T-cell (primary cell): ENCODE measurements at places on chromosomes 5 and 9. TPM values are rescaled to one million over a fixed set of nuclear protein-coding genes. Genes with fewer than 3 reads are reported as not detected.

DNA sequence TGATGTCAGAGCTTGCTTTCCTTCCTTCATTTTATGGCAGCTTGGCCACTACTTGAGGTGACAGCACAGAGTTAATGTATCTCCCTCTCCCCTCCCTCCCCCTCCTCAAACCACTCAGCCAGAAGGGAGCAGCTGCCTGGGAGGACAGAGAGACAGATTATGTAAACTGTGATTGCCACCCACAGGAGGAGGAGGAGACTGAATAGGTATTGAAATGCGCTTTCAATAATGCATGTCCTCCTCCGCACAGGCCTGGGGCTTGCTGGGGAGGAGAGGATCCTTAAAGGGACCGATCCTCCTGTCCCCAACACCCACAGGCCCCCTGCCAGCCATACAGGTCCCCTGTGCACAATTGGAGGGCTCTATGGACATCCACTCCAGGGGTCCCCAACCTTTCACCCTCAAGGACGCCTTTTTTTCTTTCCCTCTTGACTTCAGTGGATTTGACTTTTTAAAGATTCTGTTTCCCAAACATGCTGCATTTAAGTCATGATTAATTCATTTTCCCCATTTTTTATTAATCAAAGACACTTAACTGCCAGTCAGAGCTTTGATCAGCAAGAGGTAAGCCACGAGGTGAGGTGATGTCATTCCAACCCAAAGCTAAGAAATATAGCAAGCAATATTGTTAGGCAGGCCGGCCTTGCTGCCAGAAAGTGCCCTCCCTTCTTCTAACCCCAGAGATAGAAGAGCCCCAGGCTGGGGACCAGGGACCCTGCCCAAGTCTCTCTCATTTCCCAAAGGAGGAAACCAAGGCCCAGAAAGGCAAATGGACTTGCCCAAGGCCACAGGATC, 47.5 kb upstream of the CPLX2 start:
- DNase-seq, result no peak
- no peaks in the 10 kb centered on the region for H3K27me3 ChIP-seq
- H3K4me3 ChIP-seq, result no peak overlapping the region
- H3K4me1 ChIP-seq, result no peaks in the 10 kb centered on the region
- H3K27ac ChIP-seq, result no peak overlapping the region

DNA sequence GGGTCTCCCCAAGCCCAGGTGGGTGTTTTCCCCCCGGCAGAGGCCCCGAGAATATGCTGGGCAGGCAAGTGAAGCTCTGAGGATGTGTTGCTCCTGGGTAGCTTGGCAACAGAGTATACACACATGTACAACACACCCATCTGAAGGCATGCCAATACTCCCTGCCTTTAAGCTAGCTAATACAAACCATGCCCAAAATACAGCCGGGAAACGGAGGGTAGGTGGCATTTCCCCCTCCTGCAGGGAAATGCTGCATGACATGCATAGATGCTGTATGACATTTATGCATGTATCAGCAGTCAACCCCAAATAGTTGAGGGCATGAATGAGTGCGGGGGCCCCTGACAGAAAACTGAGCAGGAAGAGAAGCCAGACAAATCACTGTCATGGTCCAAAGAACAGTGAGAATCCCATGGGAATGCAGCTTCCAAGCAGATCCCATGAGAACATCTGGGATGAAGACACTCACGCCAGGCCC, 614.1 kb downstream of the EBF1 start:
- DNase-seq, result no peak
- H3K4me1 ChIP-seq, result peaks cover 5% of the 10 kb centered on the region
- peaks cover 5% of the 10 kb centered on the region for H3K27me3 ChIP-seq
- no peaks in the 10 kb centered on the region for H3K36me3 ChIP-seq

SLC1A3 gene
- 0.23 TPM for total RNA-seq

DNA sequence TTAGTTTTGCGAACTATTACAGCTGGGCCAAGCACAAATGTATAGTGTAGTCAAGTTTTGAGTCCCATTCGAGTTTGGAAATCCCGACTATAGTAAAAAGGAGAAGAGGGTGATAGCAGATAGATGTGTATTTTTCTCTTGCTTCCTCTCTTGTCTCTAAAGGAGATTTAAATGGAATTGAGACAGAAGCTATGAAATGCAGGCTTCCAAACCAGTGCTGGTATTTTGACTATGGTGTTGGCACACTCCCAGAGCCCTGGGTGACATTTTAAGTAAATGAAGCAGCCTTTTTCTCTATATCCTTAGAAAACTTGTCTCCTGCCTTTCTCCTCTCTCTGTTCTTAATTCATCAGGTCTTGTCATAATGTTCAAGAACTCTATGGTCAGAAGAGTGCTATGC, 17.7 kb upstream of the AUH start:
- H3K27ac ChIP-seq, result no peak overlapping the region
- peaks cover 3% of the 10 kb centered on the region for H3K27me3 ChIP-seq
- no peak for DNase-seq
- no peaks in the 10 kb centered on the region for H3K36me3 ChIP-seq

- no peak overlapping the region for H3K4me3 ChIP-seq
- no peak for DNase-seq
- H3K36me3 ChIP-seq, result peaks cover 100% of the 10 kb centered on the region
- no peaks in the 10 kb centered on the region for H3K4me1 ChIP-seq
- no peak overlapping the region for H3K27ac ChIP-seq
- no peaks in the 10 kb centered on the region for H3K27me3 ChIP-seq
These were observed 26.2 kb upstream of the TNIP1 start for GRCh38 chr5:151107084-151107483.

TMOD1 gene
- total RNA-seq, result 1.3 TPM

DNA sequence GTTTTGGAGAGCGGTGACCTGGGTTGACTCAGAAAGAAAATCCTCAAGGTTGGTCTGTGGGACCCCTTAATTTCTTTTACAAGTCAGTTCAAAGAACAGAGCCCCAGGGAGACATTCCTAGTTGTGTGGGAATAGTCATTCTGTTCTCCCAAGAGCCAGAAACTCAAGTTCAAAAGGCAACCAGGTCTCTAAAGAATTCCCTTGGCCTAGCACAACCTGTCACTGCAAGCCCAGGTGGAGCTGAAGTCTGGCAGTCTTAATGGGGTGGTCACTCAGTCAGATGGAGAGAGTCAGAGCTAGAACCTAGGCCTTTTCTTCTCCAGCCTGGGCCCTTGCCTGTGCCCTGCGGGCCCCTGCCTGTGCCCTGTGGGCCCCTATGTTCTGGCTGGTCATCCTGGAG, 37.5 kb upstream of the CDKN2AIPNL start:
- no peaks in the 10 kb centered on the region for H3K36me3 ChIP-seq
- no peak overlapping the region for H3K4me3 ChIP-seq
- no peak overlapping the region for H3K27ac ChIP-seq
- no peaks in the 10 kb centered on the region for H3K4me1 ChIP-seq
- H3K27me3 ChIP-seq, result no peaks in the 10 kb centered on the region

DNA sequence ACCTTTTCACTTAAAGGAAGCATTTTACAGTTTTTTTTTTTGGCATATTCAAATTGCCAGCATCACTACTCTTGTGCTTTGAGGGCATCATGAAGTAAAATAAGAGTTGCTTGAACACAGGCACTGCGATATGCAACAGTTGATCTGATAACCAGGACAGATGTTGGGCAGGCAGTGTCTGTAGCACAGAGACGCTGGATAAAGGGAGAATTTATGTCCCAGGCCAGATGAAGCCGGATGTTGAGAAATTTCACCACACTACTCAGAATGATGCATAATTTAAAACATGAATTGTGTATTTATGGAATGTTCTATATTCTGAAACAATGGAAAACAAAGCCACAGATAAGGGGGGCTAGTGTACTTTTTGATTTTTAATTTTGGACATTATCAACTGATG, 71.4 kb downstream of the SLC12A2 start:
- H3K36me3 ChIP-seq, result peaks cover 2% of the 10 kb centered on the region
- DNase-seq, result no peak
- no peaks in the 10 kb centered on the region for H3K4me1 ChIP-seq
- no peak overlapping the region for H3K4me3 ChIP-seq
- no peak overlapping the region for H3K27ac ChIP-seq

LOX gene
- total RNA-seq, result 0.20 TPM

DNA sequence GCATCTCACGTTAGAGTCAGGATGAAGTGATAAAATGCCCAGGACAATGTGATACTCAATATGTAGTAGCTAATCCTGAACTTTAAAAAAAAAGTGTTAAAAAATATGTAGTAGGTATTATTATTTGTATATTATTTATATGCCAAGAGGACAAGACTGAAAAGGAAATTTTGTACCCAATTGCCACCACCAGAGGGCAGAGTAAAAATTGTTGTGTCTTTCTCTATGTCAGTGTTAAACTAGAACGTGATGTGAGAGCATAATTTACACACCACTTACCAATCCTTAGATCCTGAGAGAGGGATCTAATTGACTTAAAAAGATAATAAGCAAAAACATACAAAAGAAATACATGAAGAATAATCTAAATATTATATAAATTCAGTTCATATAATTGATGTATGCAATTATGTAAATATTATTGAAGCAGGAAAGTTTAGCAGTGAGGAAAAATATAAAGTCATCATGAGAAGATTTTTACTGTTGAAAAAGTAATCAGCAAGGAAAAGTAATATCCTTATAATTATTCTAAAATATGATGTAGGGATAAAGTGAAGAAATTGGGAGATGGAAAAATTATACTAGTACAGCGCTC, 288.9 kb downstream of the RAB3C start:
- H3K4me1 ChIP-seq, result no peaks in the 10 kb centered on the region
- no peak overlapping the region for H3K4me3 ChIP-seq
- no peak for DNase-seq
- H3K27ac ChIP-seq, result no peak overlapping the region

DNA sequence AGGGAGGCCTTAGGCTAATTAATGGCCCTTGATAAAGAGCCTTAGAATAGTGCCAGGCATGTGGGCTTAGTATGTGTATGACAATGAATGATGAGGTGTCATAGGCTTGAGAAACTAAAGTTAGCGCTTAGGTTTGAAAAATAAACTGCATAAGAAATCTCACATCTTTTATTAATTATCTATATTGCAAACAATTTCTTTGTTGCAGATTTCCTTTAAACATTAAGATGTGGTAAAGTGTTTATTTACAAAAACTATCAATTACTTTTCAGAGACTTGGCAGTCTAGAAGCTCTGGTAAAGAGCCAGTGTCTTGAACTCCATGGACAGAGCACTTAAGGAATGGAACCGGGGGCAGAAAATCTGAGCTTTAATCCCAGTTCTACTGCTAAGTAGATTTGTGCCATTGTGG, 23.1 kb downstream of the MAP1B start:
- H3K4me3 ChIP-seq, result no peak overlapping the region
- no peaks in the 10 kb centered on the region for H3K36me3 ChIP-seq
- H3K27ac ChIP-seq, result no peak overlapping the region
- no peaks in the 10 kb centered on the region for H3K4me1 ChIP-seq

DNA sequence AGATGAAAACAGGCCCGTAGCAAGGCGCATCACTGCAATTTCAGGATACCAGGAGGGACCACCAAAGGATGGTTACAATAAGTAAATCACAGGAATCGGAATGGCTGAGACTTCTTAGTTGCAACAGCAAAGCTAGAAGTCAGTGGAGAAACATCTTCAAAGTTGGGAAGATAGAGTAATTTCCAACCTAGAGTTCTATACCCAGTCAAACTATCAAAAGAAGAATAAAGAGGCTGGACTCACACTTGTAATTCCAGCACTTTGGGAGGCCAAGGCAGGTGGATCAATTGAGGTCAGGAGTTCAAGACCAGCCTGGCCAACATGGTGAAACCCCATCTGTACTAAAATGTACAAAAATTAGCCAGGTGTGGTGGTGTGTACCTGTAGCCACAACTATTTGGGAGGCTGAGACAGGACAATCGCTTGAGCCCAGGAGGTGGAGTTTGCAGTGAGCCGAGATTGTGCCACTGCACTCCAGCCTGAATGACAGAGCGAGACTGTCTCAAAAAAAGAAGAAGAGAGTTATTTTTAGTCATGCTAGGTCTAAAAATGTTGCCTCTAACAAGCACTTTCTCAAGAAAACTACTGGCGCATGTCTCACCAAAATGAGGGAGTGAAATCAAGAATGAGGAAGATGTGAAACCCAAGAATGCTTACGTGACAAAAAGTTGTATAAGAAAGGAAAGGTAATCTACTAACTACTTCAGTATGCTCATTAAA, 267.7 kb downstream of the DENND1A start:
- no peak for DNase-seq
- H3K27me3 ChIP-seq, result no peaks in the 10 kb centered on the region
- H3K4me3 ChIP-seq, result no peak overlapping the region
- no peaks in the 10 kb centered on the region for H3K4me1 ChIP-seq
- H3K36me3 ChIP-seq, result peaks cover 10% of the 10 kb centered on the region
- no peak overlapping the region for H3K27ac ChIP-seq

DNA sequence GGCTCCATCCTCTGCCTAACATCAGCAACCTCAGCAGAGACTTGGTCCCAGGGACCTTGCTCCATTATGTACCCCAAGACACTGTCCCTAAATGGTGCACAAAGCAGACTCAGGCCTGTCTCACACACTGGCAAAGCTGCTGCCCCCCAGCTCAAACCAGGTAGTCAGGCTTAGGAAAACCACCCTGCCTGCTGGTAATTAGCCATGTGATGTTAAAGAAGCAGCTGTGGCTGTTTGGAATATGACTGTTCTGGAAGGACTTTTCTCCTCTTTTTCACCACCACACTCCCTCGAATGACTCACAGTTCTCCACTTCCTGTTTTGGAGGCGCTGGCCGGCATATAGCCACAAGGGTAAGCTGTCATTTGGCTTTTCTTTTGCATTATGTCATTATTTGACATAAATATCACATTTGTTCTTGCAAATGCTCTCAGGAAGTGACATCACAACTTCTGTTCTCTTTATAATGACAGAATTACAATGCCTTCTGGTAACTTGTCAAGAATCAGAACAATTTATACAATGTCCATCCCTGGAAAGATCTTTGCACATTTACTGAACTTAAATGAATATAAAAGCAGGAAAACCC, 113.9 kb downstream of the SUSD1 start:
- H3K4me3 ChIP-seq, result no peak overlapping the region
- no peaks in the 10 kb centered on the region for H3K27me3 ChIP-seq
- H3K4me1 ChIP-seq, result peaks cover 7% of the 10 kb centered on the region
- H3K36me3 ChIP-seq, result peaks cover 5% of the 10 kb centered on the region
- no peak overlapping the region for H3K27ac ChIP-seq

DNA sequence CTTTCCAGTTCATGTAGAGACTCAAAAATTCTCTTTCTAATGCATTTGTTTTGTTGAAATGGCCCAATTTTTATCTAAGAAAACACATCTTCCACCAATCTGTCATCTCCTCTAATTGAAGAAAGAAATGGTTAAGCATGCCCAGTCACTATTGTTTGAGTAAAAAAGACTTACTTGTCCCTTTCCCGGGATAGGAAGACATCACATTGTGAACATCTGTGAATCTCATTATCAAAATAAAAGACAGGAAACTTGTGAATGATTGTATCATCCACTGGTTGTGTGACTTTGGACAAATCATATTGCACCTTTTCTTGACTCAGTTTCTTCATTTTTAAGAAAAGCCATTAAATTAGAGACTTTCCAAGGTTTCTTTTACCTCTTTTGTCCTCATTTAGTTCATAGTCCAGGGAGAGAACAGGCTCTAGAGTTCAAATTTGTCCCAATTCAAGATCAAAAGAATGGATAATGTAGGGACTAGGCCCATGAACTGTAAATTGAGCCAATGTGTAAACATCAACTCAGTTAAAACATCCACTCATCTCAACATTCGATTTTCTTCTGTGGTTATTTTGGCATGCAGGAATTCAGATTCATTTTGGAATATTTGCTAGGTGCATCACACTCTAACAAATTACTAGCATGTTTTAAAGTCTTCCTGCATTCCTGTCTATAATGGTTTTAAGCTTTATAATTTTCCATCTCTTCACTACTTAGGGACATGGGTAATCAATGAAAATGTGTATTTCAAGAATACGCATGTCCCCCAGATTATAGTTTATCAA, 838.0 kb upstream of the WWC1 start:
- no peaks in the 10 kb centered on the region for H3K27me3 ChIP-seq
- H3K27ac ChIP-seq, result no peak overlapping the region
- no peak for DNase-seq

- no peak overlapping the region for H3K27ac ChIP-seq
- H3K36me3 ChIP-seq, result no peaks in the 10 kb centered on the region
- DNase-seq, result no peak
- peaks cover 4% of the 10 kb centered on the region for H3K27me3 ChIP-seq
- no peak overlapping the region for H3K4me3 ChIP-seq
These were observed 39.7 kb upstream of the POC5 start for GRCh38 chr5:75756981-75757380.
